Melanocyte of skin (primary cell): ENCODE measurements at places on chromosomes 12 and 14. TPM values are rescaled to one million over a fixed set of nuclear protein-coding genes. Genes with fewer than 3 reads are reported as not detected.

The GDF3 gene
- total RNA-seq: not detected in 2 replicates

The IL22 gene
- total RNA-seq: not detected in 2 replicates

The DIO3 gene
- total RNA-seq: not detected in 2 replicates

The SRGAP1 gene
- total RNA-seq: 3.4 and 21.8 TPM in 2 replicates

The SLCO1C1 gene
- 1.0 and 1.1 TPM in 2 replicates for total RNA-seq

The HELB gene
- total RNA-seq: 5.0 and 7.6 TPM in 2 replicates

The CFAP54 gene
- 0.15 and 0.33 TPM in 2 replicates for total RNA-seq

The AMHR2 gene
- total RNA-seq: not detected in 2 replicates

The RGS6 gene
- total RNA-seq: not detected in 2 replicates

The KRT6C gene
- total RNA-seq: not detected in 2 replicates
